Urothelium cell line (cell line): ENCODE measurements at places on chromosomes 1 and 21.

GRCh38 chr21:45276596-45276995, 11.1 kb downstream of the POFUT2 start:
- DNase-seq, result no peak

DNA sequence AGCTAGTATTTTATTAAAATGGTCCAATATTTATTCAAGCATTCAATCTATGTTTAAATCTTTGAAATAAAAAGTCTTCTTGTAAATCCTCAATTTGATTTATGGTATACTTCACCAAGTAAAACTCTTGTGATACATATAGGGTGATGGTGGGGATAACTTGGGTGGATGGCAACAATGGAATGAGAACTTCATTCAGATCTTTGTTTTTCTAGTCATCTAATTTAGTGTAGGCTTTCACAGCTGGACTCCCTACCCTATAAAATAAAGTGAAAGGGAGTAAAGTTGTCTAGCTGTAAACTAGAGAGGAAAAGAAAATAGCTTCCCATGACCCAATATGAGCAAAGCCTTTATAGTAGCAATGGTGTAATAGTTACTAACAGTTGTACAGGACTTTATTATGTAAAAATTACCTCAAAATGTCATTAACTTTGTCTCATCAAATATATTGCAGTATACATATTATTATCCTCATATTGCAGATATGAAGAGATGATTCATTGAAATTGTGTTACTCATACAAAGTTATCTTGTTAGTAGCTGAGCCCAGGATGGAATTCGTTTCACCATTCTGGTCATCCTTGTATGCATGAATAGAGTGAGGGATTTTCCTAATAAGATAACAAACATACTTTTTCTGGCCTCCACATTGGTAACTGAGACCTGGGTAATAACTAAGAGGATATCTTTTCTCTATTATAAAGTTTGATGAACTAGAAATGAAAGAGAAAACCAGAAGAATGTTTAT, 1377.7 kb upstream of the ADGRL4 start:
- no peak for DNase-seq

- peak; percentile 84 for DNase-seq
Observed at GRCh38 chr1:155044812-155045657, 6.1 kb upstream of the ADAM15 start.

DNA sequence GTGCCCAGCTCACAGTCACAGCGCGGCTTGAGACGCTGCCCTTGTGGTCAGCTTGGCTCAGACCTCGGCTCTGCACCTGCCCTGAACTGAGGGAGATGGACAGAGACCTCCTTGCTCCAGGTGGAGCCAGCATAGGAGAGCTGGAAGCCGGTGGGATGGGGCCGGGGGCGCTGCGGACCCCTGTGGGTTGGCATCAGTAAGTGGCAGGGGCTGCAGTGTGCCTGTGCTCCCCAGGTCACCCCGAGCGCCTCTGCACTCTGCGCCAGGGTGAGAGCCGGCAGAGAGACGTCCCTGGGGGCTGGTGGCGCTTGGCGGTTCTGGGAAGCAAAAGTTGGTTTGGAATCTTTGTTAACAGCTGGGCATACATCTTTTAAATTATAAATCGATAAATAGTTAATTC, 105.6 kb upstream of the TTC34 start:
- no peak for DNase-seq

DNA sequence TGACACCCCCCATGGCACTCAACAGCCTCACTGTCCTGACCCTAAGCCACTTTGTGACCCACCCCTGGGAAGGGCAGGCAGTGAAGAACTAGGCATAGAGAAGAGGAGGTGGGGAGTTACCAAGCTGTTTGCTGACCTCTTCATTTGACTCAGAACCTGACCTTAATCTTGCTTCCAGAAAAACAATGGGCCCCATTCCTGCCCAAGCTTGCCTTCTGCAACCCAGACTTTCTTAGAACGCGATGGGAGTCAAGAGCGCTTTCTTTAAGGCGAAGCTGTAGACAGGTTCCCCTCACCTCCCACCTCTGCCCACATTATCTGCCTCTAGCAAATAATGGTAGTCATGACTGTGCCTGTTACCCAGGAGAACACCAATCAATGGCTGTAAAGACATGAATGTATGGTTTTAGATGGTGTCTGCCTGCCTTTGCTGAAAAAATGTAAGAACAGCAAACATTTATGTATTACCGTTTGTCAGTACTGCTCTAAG, 8.2 kb upstream of the CBR3 start:
- DNase-seq, result no peak

GRCh38 chr1:205495237-205495823, 9.1 kb upstream of the CDK18 start:
- DNase-seq, result no peak
